ENCODE measurements at places on chromosomes 7 and 10.

- no peak for DNase-seq
Measured at GRCh38 chr10:26855186-26855585, 5.6 kb downstream of the ABI1 start.

DNA sequence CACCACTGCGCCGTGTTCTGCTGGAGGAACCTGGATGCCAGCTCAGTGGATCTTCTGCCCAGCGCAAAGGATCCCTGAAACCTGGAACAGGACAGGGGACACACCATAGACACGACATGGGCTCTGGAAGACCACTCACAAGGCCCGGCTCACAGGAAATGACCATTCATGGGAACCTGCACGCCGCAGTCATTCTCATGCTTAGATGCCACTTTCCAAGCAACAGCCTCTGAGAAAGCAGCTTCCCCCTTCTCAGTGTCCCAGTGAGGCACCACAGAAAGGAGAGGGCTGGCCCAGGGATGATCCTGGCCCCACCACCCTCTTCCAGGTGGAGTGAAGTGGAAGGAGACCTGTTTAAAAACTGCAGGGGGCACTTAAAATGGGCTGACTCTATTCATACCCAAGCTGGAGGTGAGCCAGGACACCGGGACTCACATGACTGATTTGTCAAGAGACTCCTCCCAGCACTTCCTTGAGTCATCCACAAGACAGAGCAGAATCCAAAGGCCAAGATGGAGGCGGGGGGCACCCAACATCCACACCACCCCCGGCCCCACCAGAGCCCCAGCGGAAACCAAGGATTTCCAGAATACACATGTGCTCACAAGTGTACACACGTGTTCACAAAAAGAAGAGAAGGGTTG, 11.2 kb downstream of the CTBP2 start:
- DNase-seq = peak; percentile 61

- DNase-seq = no peak
Measured at GRCh38 chr7:40850017-40850416, 715.2 kb downstream of the SUGCT start.

DNA sequence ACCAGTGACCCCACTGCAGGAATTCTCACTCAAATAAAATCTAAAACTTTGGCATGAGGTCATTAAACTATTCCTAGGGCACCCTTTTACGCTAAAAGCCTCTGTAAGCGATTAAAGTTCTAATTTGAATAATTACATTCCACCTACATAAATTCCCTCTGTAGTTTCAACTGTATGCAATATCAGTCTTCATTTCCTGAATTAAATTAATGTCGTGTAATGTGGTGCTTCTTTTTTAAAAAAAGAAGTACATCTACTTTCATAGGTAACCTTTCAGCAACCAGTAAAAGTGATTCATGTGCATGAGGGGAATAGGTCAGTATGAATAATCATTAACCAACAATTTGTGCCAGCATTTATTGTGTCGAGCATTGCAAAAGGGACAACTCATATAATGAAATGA, 44.7 kb downstream of the IMMP2L start:
- DNase-seq = no peak

DNA sequence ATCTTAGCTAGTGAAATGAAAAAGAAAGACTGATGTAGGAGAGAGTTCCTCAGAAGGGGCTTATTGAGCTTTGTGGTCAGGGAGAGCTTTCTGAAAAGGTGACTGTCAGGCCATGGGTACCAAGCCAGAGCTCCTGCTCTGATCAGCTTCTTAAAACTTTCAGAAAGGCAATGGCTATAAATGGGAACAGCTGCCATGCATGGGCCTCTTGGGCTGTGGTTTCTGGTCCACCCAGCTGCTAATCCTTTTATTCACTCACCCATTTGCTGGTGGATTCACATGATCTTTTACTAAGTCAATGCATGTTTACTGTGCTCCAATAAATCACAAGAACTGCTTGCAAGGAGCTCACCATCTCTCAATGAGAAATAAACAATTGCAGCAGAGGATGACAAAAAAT, 60.1 kb upstream of the ZPBP start:
- no peak for DNase-seq

DNA sequence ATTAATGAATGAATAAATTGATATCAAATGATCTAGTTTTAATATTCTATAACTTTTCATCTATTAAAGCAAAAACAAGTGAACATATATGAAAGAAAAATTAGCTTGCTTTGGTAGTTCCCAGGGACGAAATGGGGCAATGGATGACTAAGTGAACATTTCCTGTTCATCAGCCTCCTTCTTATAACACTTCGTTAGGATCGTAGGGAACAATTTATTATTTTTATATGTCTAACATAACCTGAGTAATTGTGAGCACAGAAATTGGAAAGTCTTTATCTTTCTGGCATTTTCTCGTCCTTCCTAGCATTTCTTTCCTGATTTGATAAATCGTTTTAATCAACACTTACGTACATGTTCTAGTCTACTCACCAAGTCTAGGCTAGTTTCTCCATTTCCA, 59.1 kb upstream of the PPP1R3C start:
- no peak for DNase-seq

GRCh38 chr10:22271786-22272185, 44.4 kb upstream of the COMMD3 start:
- DNase-seq = no peak

- DNase-seq = no peak
Measured at GRCh38 chr7:87627634-87627994, 584 bp upstream of the RUNDC3B start.

- no peak for DNase-seq
Measured at GRCh38 chr10:6056411-6057135, 5.6 kb downstream of the IL2RA start.

DNA sequence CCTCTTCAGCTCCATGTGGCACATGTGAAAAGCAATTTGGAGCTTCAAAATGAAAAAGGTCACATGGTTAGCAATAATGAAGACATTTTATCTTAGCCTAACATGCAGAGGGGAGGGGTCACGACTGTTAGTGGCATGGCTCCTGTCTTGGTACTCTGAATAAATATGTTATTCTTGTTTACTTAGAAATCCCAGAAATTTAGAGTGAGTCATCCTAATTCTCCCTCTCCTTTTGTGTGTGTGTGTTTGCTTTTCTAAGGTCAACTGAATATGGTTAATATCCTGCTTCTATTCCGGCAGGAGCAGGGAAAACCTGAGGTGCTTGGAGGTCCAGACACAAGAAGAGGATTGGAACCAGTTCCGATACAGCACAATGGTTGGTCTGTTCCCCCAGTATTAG, 17.6 kb downstream of the BCCIP start:
- DNase-seq = no peak

- DNase-seq = no peak
Measured at GRCh38 chr7:94352887-94353286, 41.8 kb upstream of the COL1A2 start.

DNA sequence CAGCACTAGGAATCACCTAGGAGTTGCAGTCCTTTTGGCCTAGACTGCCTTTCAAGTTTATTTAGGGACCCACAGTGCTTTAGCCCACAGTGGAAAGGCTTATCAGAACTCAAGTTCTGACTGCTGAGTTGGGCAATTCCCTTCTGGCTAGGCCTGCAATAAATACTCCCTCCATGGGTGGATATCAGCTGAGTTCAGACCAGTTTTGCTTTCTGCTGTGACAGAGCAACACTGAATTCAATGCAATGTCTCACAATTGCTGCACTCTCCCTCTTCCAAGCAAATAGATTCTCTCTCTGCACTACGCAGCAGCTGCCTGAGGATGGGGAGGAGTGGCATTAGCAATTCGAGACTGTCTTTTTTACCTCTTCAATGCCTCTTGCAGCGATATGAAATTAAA, 1153.3 kb downstream of the SORCS1 start:
- no peak for DNase-seq

DNA sequence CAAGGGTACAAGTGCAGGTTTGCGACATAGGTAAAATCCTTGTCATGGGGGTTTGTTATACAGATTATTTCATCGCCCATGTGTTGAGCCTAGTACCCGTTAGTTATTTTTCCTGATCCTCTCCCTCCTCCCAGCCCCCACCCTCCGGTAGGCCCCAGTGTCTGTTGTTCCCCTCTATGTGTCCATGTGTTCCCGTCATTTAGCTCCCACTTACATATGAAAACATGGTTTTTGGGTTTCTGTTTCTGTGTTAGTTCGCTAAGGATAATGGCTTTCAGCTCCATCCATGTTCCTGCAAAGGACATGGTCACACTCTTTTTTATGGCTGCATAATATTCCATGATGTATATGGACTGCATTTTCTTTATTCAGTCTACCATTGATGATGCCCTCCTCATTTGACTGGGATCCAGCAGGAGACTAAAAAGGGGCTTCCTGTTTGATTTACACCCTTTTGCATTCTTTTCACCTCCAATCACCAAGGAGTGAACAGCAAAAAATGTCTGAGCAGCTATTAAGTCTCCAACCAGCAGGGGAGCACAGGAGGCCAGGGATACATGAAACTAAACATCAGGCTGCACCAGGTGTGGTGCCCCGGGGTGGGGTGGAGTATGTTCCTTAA, 188.2 kb downstream of the SKIDA1 start:
- no peak for DNase-seq

DNA sequence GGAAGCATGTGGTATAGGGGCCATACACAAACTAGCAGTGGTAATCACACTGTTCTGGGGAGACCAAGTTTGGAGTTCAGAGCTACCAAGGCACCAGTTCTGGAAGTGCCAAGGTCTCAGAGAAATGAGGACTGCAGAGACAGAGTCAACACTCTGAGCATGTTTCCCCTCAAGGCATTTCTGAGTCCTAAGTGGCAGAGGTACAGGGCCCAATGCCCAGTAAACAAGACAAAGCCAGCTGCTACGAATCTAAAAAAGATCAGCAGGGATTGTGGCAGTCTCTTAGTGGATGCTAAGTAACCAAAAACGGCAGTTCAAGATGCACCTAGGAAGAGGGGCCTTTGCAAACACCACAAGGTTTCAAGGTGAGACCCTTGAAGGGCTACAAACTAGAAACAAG, 271.9 kb downstream of the TNS3 start:
- DNase-seq = no peak

GRCh38 chr7:55192723-55193122, 172.4 kb upstream of the LANCL2 start:
- DNase-seq = peak; percentile 82

DNA sequence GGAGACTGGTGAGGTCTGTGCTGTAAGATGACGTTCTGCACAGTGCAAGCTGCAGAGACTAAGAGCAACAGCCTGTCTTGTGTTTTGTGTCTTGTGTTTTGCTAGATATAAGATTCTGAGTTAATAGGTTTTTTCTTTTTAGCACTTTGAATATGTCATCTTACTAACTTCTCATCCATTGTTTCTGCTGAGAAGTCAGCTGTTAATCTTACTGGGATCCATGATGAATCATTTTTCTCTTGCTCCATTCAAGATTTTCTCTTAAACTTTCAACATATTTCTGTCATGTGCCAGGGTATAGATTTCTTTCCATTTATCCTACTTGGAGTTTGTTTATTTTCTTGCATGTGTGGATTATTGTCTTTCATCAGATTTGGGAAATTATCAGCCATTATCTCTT, 290.3 kb downstream of the CELF2 start:
- DNase-seq = no peak

DNA sequence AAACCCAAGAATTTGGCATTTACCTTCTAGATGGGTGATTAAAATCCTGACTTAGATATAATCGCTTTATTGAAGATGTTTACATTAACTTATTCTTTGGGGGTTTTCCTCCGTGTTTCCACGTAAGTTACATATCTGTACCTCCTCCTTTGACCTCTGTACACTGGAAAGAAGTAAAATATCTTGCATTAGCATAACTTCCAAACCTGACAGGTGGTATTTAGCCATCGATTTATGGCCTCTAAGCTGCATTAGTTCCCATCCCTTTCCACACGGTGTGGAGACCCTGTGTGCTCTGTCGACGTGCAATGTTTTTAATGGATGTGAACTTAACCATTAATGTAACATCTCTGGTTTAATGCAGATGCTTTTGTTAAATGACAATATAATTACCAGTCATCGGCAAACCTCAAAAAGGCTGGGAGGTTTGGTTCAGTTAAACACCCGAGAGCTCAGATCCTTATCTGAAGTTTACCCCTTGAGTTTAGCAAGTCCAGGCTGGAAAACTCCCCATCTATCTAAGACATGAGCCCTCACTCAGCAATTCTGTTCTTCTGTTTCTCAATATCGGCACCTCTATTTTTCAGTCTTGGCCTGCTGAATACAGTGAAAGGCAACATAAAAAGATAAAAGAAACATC, 295.2 kb downstream of the GATA3 start:
- DNase-seq = no peak

- DNase-seq = no peak
Measured at GRCh38 chr10:51170518-51171245, 96.4 kb downstream of the PRKG1 start.

Measured in A172 (cell line).